Left colon (tissue), 2 donors: ENCODE measurements at places on chromosomes 7 and 10. TPM values are rescaled to one million over a fixed set of nuclear protein-coding genes. Genes with fewer than 3 reads are reported as not detected.

The ACHE gene
- total RNA-seq = 29.2 TPM

DNA sequence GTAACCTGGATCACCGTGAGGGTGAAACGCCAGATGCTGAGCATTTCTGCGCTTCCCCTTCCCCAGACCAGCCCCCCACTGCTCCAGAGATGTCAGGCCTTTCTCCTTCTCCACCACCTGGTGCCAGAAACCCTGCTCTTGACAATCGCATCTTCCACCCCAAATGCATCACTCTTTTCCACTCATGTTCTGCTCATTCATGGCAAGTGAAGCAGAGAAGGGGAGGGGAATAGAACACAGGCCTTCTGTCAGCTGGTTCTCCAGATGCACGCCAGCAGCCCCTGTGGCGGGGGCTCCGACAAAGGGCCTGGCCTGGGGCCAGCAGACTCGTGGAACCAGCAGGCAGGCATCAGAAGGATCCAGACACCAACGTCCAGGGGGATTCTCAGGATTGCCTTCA, 68.5 kb upstream of the SVIL start:
- DNase-seq = no peak

- no peak for DNase-seq
These were observed 79.3 kb upstream of the SEC61G start for GRCh38 chr7:54838175-54838910.

DNA sequence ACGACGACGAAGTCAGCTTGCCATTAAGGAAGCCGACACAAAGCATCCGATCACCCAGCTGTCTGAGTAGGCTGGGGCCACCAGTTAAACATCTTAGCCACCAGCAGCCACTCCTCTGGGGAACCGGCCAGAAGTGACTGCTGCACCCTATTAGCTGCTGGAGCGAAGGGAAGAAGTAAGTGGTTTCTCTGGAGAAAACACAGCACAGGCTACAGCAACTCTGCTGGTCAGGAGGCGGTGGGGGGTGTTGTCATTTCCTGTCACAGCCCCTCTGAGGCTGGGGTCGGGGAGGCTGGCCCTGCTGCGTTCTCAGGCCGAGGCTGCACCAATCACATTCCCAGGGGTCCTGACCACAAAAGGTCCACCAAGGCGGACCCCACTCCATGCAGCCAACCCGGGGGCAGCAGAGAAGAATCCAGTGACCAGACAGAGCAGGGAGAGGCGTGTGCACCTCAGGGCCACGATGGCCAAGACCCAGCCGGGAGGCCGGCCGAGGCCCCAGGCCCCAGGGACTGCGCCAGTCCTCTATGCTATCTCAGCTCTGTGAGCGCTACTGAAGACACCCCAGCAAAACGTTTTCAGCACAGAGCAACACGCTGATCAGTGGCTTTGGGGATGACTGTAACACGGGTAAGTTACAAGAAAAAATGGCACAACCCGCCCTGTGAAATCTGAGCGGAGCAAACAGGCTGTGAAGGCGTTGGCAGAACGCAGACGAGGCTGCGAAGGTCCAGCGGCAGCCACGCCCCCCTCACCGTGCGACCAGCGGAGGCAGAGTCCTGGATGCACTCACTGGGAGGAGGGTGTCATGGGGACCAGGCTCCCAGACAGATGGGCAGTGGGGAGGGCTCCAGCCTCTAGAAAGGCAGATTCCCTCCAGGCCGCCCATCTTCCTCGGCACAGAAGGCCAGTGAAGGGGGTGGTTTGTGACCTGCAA, 24.8 kb downstream of the STK32C start:
- DNase-seq = no peak
